DMS79 treated with DMSO at 0.1 percent for 48 hours (cell line): ENCODE measurements at places on chromosomes 7 and 10.

DNA sequence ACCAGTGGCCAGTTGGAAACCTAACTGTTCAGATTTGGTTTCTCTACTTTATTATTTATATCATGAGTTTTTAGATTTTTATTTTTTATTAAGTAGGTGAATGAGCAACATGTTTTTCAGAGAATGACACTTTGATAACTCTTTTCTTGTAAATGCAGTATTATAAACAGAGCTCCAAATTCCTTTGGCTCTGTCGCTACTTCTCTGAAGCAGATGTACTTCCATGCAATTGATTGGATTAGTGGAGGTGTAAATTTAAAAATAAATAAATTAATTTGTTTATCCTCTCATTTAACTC is 34.3 kb upstream of the ICA1 start:
- DNase-seq: no peak

DNA sequence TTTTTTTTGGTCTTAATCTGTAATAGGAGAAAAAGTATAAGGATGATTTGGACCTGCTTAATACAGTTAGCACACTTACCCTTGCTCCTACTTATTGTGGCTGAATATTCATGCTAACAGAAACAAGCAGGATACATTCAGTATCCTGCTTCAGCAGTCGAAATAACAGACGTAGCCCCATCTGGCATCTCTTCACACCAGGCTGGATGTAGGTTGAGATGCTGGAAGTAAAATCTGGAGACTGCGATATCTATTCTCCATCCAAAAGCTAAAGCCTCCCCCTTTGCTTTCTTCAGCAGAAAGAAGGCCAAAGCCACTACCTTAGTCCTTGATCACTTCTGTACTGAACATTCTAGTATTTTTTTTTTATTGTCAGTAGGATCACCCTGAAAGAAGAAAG is 537.4 kb downstream of the AUTS2 start:
- no peak for DNase-seq

DNA sequence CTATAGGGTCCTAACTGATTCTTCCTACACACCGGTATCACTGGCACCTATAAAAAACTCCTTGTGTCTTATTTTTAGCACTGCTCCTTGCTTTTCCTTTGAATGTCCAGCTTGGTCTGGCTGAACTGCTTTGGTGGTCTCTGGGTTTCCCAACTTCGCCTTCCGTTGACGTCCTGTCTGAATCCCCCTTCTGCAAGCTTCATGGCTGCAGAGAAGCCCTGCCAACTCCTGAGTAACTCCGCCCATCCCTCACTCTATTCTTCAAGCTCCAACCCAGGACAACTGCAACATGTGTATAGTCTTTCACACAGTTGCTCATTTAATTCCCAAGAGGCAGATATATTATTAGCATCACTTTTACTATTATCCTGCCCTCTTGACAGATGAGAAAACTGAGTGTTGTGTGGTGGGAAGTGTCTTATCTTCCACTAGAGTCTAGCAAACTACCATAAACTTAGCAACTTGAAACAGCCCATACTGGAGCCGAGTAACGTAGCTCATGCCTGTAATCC is 40.9 kb downstream of the MTURN start:
- DNase-seq: no peak

- no peak for DNase-seq
These were observed 25.2 kb downstream of the CDK1 start for GRCh38 chr10:60803433-60803832.

GRCh38 chr10:8876171-8876570 is 821.7 kb downstream of the GATA3 start:
- DNase-seq: no peak

- no peak for DNase-seq
These were observed 605.5 kb downstream of the LRMDA start for GRCh38 chr10:76036962-76037361.

DNA sequence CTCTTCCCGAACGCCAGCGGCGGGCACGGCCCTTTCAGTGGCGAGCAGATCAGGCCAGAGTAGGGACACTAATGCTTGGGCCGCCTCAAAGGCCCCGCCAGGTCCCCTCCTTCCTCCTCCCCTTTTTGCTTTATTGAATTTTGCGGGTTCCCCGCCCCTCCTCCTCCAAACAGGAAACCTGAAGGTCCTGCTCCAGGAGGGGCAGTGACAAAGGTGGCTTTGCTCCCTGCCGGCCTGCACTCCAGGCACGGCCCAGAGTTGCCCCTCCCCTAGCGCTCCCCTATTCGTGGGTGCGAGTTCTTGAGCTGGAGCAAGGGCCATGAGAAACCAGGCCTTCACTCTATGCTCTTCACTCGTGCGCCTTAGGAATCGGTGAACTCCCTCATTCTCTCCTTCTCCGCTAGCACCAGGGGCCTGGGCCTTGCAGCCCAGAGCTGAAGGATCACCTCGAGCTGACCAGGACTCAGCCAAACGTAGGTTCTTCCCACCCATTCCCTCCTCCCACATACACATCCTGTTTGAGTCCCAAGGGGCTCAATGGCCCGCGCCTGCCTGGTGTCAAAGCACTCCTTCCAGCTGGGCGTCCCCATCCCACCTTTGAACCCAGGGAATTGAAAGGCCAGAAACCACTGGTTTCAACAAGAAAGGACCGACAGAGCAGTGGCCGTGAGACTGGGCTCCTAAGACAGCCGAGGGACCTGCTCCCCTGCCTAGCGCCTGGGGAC is 619 bp upstream of the HOXA6 start:
- DNase-seq: peak; percentile 35

DNA sequence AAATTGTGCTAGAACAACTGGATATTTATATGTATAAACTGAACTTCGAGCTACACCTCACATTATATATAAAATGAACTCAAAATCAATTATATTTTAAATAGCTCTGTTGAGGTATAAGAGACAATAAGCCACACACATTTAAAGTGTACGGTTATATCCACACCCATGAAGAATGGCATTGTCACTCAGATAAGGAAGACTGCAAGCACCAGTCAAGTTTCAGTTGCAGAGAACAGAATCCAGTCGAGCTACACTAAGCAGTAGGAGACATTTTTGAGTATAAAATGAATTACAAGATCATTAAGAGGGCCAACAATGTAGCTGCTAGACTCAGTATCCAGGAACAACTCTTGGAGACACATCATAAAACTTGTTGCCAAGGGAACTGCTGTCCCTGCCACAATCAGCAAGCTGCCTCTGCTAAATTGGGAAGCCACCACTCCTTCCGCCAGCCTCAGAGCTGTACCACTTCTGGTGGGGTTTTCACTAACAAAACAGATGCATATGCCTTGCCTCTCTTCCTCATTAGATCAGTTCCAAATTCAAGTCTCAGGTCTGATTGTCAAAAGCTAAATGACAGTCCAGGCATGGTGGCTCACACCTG is 19.6 kb upstream of the GPNMB start:
- DNase-seq: no peak

DNA sequence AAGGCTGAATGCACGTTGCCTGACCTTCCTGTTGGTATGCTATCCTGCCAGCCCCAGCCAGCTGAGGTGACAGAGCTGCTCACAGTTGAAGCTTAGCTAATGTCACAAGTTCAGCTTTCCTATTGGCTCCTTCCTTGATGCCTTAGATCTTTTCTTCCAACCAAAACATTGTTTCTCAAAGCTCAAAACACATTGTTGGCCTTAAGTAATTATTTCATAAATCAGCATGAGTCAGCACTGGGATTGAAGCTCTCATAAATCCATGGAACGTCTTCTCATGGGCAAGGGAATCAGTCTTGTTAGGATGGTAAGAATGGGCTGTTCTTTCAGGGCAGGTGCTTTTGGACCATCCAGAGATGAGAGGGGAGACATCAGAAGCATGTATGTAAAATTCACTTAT is 128.1 kb upstream of the SAMD8 start:
- no peak for DNase-seq

DNA sequence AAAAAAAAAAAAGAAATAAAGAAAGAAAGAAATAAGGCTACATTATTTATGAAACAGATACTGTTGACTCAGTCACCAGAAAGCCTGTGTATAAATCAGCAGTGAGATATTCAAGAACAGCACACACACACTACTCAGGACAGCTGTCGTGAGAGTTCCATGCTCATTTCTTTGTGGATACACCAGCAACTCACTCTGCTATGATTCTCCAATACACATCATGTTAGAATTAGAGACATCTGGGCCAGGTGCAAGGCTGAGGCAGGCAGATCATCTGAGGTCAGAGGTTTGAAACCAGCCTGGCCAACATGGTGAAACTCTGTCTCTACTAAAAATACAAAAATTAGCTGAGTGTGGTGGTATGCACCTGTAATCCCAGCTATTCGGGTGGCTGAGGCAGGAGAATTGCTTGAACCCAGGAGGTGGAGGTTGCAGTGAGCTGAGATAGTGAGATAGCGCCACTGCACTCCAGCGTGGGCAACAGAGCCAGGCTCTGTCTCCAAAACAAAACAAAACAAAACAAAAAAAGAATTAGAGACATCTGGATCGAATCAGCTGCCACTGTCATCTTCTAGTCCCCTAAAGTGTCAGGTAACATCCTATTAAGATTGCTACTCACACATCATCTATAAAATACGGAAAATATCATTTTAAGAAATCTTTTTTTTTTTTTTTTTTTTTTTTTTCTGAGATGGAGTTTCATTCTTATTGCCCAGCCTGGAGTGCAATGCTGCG is 11.2 kb upstream of the NUPR2 start:
- DNase-seq: no peak

GRCh38 chr7:109318136-109318535 is 748.5 kb downstream of the DNAJB9 start:
- no peak for DNase-seq

DNA sequence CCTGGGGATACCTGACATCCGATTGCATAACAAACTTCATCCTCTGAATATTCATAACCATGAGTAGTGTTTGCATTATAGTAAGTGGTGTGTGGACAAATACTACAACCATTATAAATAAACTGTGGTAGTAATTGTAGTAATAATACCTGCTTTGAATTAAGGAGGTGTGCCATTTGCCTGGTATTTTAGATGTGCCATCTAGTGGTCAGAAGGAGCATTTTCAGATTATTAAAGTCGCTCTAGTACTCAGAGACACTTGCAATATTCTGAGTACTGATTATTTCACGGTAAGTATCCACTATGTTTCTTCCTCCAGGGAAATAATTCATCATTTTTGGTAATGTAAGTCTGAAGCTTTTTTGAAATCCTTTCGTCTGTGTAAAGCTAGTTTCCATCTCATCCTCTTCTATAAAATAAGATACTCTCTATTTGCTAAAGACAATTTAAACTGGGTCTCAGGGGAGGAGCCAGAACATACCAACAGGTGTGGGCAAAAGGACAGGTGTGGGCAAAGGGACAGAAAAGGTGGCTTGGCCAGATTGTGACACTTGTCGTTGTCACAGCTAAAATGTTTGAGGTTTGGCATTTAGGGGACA is 115.3 kb upstream of the WDR11 start:
- peak; percentile 2 for DNase-seq

DNA sequence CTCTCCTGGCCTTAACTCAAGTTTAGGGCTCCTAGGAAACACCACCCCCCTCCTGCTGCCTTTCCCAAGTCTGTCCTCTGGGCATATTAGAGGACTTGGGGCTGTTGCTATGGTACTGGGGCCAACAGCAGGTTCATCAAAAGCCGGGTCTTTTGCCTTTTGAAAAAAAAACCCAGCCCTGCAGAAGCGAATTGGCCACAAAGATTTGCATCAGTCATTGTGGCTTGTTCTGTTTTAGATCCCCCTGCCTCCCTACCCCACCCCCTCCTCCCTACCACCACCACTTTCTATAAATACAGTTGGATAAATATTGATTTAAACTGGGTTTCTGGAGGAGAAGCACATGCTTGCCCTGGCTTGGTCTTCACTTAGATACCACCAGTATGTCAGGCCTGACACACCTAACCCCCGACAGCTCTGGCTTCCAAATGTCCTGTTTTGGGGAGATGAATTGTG is 7.0 kb downstream of the MXI1 start:
- DNase-seq: no peak

GRCh38 chr10:68501691-68502090 is 25.6 kb downstream of the SLC25A16 start:
- DNase-seq: no peak

- DNase-seq: no peak
These were observed 65.7 kb downstream of the GBF1 start for GRCh38 chr10:102311025-102311420.

- no peak for DNase-seq
These were observed 65.4 kb upstream of the MXI1 start for GRCh38 chr10:110141871-110142635.

DNA sequence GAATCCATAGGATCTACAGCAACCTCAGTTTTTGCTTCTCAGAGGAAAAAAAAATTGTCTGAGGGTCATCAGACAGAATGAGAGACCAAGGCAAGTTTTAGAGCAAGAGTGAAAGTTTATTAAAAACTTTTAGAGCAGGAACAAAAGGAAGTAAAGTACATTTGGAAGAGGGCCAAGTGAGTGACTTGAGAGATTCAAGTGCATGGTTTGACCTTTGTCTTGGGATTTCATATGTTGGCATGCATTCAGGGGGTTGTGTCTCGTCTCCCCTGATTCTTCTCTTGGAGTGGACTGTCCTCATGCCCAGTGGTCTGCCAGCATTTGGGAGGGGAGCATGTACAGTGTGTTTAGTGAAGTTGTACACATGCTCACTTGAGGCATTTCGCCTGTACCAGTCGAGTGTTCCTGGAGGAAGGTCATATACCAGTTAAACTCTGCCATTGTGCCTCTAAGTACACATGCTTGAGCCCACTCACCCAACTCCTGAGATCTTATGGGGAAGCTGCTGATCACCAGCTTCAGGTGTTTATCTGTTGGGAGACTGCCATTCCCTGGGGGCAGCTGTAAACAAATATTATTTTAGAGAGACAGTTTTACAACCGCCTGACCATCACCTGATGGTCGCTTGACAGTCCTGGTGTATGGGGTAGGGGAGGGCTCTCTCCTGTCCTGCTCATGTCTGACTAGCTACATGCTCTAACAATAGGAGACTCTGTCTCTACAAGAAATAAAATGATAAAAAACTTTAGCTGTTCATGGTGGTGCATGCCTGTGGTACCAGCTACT is 109.4 kb downstream of the EEPD1 start:
- DNase-seq: no peak

- DNase-seq: no peak
These were observed 37.6 kb upstream of the PDCD4 start for GRCh38 chr10:110833941-110834628.

GRCh38 chr7:90629297-90629918 is 33.3 kb downstream of the CDK14 start:
- no peak for DNase-seq

DNA sequence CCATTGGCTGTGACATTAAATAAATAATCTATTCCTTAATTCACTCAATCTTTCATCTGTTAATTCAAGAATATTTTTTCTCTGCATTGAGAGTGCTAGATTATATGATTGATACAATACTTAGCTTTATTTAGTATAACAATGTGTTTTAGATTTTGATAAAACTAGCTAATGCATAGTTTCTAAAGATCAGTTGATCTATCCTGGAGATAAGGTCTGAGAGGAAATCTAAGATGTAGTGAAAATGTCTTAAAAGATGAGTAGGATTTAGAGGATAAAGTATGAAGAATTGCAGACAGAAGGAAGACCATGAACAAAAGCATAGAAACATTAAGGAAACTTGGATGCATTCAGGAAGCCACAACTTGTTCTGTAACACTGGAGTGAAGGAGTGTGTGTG is 110.3 kb downstream of the ETV1 start:
- DNase-seq: no peak

- DNase-seq: peak; percentile 18
These were observed 17.6 kb downstream of the ZDHHC16 start for GRCh38 chr10:97463363-97464132.
